Activated effector memory CD4-positive, alpha-beta T cell treated with Interleukin-2 at 50 U/mL for 16 hours (primary cell): ENCODE measurements at places on chromosomes 12 and 14.

DNA sequence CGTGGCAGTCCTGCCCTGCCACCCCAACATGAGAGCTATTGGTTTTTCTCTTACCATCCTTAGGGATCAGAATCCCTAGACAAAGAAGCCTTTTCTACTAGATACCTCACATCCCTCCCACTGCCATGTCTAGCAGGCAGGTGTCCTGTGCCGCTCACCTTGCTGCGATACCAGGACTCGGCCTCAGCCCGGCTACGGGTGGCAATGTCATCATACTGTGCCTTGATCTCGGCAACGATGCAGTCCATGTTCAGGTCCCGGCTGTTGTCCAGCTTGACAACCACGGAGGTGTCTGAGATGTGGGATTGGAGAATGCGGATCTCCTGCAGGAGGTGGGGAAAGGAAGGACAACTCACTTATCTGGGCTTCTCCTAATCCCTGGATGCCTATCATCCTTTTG is 4.5 kb downstream of the KRT83 start:
- no peak for DNase-seq

DNA sequence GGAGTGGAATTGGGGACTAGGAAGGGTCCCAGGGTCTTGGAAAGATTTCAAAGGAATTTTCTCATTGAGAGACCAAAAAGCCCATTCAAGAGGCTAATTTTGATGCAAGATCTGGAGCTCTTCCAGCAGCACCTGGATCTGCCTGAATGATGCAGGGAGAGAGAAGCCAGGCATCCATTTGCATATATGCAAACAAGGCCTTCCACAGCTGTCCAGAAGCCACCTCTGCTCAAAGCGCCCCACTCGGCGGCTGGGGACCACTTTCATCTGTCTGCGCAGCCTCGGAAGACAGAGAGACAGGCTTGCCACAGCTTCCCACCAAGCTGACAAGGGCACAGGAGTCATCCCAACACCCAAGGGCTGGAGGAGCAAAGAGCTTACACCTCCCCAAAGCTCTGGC is 295.6 kb downstream of the DPF3 start:
- DNase-seq = no peak

GRCh38 chr12:56122637-56123036 is 4.6 kb downstream of the ZC3H10 start:
- no peak for DNase-seq

DNA sequence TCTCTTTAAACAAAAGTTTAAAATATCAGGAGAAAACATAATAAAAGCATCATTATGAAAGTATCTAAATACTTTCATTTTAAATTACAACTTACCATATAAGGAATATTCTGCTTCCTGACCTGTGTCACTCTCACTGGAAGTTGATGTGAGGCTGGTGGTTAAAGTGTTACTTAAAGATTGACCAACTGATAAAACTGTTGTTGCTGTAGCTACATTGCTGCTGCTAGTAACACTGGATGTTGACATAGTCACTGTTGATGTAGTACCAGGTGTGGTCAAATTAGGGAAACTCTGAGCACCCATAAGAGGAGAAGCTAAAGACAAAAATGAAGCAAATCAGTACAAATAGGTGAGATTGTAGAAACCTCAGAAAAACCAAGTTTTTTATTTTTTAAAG is 79.9 kb downstream of the HECTD1 start:
- no peak for DNase-seq

DNA sequence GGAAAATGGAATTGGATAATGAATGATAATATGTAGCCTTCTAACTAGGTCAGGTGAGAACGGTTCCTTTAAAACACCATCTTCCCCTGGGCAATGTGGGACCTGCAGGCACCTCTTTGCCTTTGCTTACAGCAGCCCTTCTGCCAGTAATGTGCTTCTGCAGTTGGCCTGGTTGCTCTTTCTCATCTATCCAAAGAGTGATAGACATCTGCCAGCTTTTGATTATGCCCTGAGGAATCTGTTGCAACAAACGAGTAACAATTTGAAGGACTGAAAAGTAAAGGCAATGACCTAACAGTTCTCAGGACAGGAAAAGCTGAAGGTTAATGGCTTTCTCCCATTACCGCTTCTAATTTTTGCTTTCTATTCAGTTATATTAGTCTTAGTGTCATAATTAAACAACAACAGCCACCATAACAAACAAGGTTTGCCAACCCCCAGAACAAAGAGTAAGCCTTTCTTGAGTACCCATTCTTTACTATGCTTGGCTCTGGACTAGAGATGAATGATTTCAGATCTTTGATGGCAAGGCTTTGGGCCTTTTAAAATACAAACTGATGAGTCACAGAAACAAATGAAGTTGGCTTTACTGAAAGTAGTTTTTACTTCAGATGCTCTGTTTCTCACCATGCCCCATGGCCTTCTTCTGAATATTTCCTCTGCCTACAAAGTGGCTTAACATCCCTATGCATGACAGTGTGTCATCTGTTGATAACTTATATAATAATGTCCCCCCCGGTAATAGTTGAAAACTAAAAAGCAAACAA is 76.1 kb upstream of the KRR1 start:
- DNase-seq = no peak
